Left hindlimb (tissue), 1 donor: ENCODE measurements at places on chromosomes 2 and 18.

DNA sequence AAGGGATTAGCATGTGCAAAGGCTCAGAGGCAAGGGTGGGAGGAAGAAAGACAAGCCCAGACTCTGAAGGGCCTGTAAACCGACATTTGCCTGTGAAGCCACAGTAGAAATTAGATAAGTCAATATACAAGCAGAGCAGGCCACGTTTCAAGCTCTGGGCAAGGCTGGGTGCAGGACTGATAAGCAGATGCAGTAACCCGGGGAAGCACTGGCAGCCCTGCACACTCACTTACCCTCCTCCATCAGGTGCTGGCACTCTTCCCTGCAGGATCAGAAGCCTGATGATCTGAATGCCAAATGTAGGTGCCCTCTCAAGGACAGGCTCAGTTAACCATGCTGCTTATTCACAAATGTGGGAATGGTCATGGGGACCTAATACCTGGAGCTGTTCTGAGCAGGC lies 46.3 kb upstream of the RAB12 start:
- no peak for DNase-seq

- no peak for DNase-seq
These were observed 56.2 kb upstream of the SLC39A10 start for GRCh38 chr2:195600778-195601177.

DNA sequence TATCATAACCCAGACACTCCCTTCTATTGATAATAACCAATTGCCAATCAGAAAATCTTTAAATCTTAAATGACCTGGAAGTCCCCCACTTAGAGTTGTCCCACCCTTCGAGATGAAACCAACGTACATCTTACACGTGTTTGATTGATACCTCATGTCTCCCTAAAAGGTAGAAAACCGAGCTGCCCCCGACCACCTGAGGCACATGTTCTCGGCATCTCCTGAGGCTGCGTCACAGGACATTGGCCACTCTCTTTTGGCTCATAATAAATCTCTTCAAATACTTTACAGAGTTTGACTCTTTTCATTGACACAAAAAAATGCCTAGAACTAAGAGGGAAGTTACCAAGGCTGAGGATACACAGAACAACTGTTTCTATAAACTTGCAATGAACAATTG lies 190.0 kb downstream of the RTP5 start:
- DNase-seq, result no peak

DNA sequence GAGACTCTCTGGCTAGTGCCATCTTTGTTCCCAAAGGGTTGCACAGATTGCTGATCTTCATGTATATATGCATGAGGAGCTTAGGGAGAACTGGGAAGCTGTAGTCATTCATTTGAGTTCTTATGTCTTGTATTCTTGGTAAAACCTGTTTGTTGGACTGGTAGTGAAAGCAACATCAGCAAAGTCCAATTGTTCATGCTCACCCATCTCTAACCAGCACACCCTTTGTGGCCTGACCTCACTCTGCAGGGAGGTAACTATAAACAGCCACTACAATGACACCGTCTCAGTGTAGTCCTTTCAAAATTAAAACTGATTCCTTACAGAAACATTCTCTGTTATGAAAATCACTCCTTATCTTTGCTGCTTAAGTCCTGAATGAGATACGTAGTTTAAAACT lies 13.9 kb upstream of the LMAN1 start:
- no peak for DNase-seq

GRCh38 chr18:48982266-48982665 lies 31.5 kb upstream of the SMAD7 start:
- DNase-seq, result no peak

DNA sequence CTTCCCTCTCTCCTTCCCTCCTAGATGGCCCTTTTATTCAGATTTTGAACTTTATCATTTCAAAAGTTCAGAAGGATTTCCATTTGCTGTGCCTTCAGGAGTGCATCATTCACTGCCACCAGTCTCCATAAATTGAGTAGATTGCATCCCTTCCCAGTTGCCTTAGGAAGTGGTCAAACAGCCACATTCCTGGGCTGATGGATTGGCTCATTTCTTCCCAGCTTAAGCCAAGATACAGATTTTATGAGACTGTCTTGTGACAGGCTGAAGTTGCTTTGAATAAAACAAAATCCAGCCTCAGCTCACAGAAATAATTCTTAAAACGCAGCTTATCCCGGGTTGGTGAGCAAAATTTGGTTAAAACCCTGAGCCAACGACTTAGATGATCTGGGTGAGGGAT lies 9.8 kb downstream of the NRP2 start:
- no peak for DNase-seq

DNA sequence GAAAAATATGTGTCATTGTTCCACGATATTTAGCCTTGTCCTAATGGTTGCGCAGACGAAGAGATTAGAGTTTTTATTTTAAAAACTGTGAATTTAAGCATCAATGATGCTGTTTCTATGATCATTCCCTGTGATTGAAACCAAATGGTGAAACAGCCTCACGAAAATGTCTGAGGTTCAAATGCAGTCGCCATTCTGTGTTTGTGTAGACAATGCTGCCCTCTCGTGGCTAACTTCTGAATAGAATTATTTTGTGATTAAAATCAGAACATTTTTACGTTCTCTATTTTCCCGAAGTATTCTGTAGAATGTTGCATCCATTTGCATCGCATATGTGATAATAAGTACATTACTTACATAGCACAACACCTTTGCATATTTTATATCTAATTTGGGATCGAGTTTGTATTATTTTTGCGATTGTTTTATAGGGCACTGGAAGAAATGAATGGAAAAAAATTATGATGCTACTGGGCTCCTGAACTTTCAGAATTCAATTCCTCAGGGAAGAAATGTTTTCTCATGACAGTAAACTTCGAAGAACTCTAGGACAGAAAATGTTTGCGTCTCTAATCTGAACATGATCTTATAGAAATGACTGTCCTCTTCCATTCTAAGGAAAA lies 54.8 kb upstream of the CREB1 start:
- DNase-seq, result no peak

DNA sequence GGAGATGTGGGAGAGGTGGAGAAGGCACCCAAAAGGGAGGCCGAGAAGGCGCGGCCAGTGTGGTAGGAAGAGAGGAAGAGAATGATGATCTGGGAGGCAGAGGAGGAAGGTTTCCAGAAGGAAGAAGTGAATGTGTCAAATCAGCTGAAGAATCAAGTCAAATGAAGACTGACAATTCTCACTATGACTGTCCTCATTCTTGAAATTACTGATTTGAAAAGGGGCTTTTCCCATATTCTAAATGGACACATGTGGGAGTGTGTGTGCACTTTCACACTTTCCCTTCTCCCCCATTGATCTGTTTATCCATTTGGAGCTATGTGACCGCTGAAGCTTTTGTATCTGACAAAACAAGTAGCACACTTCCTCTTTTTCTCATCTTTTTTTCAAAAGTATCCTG lies 6.1 kb downstream of the AFF3 start:
- no peak for DNase-seq

- peak; percentile 35 for DNase-seq
These were observed 16.8 kb upstream of the LYPD6 start for GRCh38 chr2:149313512-149313972.
